ENCODE measurements at places on chromosomes 5 and 9.
A peak's percentile ranks its signal among the peaks of the same experiment; 100 is the strongest.

DNA sequence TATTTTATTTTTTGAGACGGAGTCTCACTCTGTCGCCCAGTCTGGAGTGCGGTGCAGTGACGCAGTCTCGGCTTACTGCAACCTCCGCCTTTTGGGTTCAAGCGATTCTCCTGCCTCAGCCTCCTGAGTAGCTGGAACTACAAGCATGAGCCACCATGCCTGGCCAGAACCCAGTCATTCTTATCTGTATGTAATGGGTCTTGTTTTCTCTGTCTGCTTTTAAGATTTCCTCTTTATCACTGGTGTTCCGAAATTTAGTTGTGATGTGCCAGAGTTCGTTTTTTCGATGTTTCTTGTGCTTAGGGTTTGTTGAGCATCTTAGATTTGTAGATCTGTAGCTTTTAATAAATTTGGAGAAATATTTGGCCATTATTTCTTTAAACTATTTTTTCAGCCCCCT, 19.2 kb downstream of the SLC25A25 start:
- no peak for DNase-seq

GRCh38 chr5:151822141-151822540, 50.4 kb downstream of the G3BP1 start:
- no peak for DNase-seq

DNA sequence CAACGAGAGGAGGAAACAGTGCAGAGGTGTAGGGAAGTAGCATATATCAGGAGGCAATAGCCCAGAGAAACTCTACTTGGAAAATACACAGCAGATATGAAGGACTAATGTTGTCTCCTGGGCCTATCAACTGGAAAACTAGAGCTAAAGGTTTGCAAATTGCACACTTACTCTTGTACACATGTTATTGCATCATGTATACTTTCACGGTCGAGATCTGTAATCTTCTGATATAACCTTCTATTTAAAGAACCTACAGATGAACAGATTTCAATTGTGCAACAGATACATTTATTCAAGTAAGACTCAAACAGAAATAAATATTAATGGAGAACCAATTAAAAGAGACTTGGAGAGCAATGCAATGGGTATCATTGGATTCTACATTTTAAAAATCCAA, 256.3 kb upstream of the TMEM161B start:
- no peak for DNase-seq

DNA sequence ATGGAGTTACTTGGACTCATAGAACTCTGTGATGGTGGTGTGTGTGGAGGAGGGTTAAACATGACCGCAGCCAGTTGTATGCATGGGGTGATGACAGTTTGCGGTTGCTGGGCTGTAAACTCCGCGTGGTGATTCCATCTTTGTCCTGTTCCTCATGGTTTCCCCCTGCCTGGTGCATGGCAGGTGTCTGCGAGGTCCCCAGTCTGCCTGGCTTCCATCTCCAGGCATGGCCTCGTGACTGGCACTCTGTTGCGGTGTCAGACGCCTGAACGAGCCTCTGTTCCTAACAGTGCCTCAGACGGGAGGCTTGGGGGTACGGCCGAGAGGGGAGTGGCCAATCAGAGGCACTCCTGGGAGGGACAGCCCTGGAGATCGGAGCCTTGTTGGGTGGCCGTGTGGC, 33.9 kb upstream of the SH3PXD2B start:
- DNase-seq: no peak

DNA sequence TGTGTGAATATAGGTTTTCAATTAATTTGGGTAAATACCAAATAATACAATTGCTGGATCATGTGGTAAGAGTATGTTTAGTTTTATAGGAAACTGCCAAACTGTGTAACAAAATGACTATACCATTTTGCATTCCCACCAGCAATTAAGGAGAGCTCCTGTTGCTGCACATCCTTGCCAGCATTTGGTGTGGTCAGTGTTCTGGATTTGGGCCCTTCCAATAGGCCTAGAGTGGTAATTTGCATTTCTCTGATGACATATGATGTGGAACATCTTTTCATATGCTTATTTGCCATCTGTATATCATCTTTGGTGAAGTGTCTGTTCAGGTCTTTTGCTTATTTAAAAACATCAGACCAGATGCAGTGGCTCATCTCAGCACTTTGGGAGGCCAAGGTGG, 11.6 kb upstream of the RFK start:
- DNase-seq: no peak

DNA sequence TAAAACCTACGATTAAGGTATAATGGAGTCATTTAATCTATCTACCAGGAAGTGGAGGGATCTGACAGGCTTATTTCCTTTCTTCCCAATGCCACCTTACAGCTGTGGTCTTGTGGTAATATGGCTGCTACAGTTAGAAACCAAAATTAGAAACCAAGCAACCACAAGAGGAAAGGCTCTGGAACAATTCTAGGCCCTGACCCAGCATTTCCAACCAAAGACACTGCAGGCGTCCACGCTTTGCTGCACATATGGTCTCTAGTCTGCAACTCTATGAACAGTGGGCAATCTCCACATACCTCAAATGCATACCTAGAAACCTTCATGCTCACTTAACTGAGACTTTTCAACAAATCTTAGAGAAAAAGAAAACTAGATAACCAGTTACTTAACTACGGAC, 339.1 kb downstream of the NFIB start:
- no peak for DNase-seq

- DNase-seq: no peak
These were observed 6.9 kb upstream of the EGR1 start for GRCh38 chr5:138458384-138458783.

DNA sequence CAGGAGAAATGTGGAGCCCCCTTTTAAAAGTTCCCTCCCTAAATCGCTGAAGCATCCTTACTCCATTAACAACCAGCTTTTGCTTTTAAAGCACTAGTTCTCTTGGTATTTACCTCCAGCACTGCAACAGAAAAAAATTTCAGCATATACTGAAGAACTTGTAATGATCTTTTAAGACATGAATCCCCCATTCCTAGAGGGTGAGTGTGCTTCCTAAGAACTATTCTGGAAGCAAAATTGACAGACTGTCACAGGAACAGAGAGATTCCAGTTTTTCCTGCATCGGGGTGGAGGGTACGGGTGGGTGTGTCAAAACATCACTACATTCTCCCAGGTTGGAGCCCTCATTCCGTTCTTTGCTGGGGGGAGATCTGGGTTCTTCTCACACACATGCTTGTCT, 151.9 kb downstream of the EBF1 start:
- no peak for DNase-seq

DNA sequence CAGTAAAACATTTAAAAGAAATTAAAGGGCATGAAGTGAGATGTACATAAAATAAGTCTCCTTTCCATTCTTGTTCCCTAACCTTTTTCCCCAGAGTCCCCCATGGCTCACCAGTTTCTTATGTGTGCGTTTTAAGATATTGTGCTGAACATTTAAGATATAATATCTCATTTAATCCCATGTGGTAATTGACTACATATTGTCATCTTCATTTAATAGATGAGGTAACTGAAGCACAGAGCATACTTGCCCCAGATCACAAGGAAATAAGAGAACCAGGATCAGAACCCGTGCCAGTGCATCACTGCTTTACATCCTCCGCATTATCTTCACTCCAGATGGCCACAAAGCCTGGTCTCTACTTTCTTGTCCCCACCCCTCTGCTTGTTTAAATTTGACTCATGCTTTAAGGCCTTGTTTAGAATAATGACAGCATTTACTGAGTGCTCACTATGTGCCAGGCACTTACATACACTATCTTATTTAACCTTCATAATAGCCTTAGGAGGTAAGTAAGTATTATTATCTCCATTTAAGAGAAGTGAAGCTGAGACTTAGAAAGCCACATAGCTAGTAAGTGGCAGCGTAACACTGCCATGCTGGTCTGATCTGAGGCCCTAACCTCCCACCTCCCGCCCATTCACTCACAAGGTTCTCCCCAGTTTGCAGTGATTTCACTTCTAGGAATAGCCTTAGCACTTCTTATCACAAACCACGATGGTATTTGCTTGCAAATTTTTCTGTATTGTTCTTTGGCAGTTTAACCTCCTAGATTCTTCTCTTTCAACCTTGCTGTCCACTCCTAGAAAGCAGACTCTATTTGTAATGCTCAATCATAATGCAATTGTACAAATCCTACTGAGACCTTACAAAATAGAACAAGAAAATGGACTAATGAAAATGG, 78.4 kb upstream of the IL6ST start:
- no peak for DNase-seq

- DNase-seq: no peak
These were observed 543 bp downstream of the ST8SIA4 start for GRCh38 chr5:100902440-100903038.

DNA sequence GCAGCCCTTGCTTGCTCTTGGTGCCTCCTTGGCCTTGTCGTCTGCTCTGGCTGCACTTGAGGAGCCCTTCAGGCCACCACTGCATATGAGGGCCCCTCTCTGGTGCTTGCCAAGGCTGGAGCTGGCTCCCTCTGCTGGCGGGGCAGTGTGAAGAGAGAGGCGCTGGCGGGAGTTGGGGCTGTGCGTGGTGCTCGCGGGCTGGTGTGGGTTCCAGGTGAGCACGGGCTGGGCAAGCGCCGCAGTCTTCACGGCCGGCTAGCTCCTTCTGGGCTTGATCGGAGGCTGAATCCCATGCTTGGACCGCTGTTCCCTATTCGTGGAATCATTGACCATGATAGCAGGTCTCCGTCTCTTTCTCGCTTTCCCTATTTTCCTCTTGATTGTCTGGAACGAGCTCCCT, 56.5 kb downstream of the XRCC4 start:
- no peak for DNase-seq

- no peak for DNase-seq
These were observed 838.0 kb upstream of the DMAC1 start for GRCh38 chr9:8637626-8638025.

DNA sequence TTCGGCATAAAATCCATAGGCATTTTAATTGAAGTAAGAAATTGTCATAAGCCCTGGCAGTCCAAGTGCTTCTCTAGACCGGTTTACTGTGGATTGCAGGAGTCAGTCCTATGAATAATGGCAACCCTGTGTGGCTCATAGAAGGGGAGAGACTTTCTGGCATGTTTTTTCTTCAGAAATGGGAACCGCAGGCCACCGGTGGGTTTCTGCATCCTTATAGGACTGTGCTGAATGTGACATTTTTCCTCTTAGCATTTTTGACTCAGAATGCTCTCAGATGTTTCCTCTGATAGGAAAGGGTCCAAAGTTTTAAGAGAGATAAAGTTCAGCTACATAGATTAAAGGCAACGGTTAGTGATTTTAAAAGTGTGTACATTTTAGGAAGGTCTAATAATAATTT, 6.3 kb downstream of the DAPK1 start:
- no peak for DNase-seq

DNA sequence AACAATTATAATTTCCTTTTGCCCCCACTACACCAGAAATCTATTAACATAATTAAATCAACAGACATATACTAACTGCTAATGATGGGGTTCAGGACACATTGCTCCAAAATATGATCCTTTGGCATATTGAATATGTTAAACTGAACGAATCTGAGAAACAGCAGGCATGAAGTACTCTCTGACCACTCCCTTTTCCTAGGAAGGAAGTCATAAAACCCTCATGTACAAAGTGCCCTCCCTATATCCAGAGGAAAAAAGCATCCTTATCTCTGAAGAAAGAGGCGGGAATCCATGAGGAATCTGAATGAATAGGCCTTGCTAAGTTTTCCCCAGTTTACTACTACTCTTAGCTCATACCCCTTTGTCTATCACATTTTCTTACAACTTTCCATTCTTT, 67.9 kb downstream of the ADAMTS6 start:
- DNase-seq: no peak

GRCh38 chr9:32200896-32201295, 183.5 kb upstream of the ACO1 start:
- DNase-seq: no peak

GRCh38 chr5:17132444-17133083, 84.9 kb upstream of the BASP1 start:
- DNase-seq: no peak

- no peak for DNase-seq
These were observed 660.3 kb downstream of the TLR4 start for GRCh38 chr9:118364266-118365106.

DNA sequence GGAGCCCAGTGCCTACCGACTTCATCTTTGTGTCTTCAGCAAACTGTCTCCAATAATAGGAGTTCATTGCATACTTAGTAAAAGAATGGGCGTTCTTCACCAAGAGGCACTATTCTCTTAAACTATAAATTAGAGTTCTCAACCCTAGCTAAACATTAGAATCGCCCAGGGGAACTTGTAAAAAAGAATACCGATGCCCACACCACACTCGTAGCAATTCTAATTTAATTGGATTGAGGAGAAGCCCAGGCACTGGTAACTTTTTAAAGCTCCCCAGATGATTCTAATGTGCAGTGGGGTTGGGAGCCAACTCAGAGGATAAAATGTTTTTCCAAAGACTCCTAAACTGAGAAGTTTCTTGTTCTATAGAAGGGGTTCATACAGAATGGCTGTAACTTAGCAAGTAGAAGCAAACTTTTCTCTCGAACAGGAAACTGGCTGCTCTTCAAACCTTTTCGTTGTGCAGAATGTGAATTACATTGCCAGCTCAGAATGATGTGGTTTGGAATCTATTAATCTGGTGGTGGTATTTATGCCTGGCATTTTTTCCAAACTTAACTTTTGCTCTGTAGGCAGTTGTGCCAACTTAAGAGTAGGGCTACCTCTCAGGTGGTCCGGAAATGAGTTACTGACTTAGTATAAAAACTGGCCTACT, 26.4 kb upstream of the NFIB start:
- DNase-seq: no peak

- peak; percentile 27 for DNase-seq
These were observed 252.6 kb downstream of the ACTL7B start for GRCh38 chr9:108603141-108603540.

- DNase-seq: no peak
These were observed 248.9 kb downstream of the PIK3R1 start for GRCh38 chr5:68464424-68464823.

DNA sequence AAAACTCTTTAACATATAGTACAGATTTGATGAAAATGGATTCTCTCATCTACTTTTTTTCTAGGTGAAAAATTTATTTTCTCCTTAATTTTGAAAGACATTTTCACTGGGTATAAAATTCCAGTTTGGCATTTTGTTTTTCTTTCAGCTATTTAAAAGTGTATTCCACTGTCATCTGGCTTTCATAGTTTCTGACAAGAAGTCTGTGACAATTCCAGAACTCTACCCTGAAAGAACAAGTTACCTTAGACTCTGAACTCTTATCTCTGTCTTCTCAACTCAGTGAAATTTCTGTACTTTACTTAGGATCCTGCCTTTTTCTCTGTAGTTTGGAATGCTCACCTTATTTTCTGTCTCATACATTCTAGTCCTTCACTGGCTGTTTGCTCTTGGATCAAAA, 161.7 kb downstream of the RANBP17 start:
- no peak for DNase-seq

GRCh38 chr9:128104171-128104618, 23.3 kb downstream of the PTGES2 start:
- DNase-seq: no peak

DNA sequence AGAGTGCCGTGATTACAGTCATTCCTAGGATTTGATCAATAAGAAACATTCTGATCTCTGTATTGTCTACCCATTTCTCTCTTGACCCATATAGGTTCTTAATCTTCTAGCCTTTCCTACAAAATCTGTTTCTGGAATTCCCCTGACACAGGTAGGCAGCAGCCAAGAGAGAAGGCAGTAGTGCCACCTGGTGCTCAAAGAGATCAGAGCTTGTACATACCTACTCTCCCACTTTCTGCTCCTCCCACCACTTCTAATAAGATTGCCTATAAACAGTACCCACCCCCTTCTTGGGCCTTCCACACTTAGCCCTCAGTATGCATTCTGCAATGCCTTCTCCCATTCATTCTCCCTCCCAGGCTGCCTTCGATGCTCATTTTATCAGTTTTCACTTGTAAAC, 117.4 kb upstream of the RORB start:
- no peak for DNase-seq
